ENCODE measurements at places on chromosomes 6 and 20. TPM values are rescaled to one million over a fixed set of nuclear protein-coding genes. Genes with fewer than 3 reads are reported as not detected.

TUBB2B gene
- 2.2 TPM for total RNA-seq

ASXL1 gene
- 26.5 TPM for total RNA-seq

CYP39A1 gene
- total RNA-seq = 2.2 TPM

AIF1 gene
- not detected for total RNA-seq

SERAC1 gene
- total RNA-seq = 7.6 TPM

HFE gene
- 14.5 TPM for total RNA-seq

IRF4 gene
- total RNA-seq = 0.63 TPM

EYA4 gene
- total RNA-seq = 13.1 TPM

HLA-DPA1 gene
- 2.4 TPM for total RNA-seq

ANKRD66 gene
- not detected for total RNA-seq

Measured in bronchial smooth muscle cell (primary cell).